ENCODE measurements at places on chromosomes 7 and 10.

GRCh38 chr7:158818325-158819213 lies 10.7 kb downstream of the ESYT2 start:
- DNase-seq = no peak

GRCh38 chr10:58820386-58820785 lies 307.7 kb downstream of the BICC1 start:
- no peak for DNase-seq

DNA sequence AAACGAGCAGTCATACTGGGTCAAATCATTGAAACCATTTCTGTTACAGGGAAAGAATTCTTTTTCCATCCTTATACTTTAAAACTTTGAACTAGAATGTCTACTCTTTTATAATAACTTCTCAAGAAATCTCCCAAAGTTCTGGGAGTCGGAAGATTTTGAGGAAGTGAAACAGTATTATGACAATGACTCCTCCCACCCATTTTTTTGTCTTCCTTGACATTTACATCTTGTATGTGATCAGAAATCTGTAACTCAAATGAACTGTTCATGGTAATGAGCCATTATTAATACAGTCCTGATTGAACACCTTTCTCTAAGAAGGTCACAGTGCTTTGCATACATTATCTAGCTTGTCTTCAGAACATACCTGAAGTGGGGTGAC lies 227.4 kb downstream of the CELF2 start:
- DNase-seq = no peak

GRCh38 chr7:106484562-106484961 lies 176.4 kb downstream of the CCDC71L start:
- DNase-seq = no peak

DNA sequence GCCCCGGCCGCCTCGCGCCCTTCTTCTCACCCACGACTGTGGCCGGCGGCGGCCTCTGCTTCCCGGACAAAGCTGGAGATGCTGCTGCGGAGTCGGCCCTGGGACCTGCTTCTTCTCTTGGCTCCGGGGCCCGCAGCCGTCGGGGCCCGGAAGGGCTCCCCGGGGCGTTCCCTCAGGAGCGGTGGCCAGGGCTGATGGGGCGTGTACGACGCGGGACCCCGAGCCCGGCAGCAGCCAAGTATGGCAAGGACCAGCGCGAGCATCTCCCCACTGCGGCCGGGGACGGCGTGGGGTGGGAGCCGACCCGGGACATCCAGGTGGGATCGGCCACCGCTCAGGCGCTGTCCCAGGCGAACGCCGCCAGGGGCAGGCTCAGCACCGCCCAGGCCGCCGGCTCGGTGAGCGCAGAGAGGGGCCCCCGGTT lies 27.6 kb upstream of the BMS1 start:
- DNase-seq = peak; percentile 1

- DNase-seq = no peak
Measured at GRCh38 chr7:22156205-22156604, 200.7 kb downstream of the RAPGEF5 start.

DNA sequence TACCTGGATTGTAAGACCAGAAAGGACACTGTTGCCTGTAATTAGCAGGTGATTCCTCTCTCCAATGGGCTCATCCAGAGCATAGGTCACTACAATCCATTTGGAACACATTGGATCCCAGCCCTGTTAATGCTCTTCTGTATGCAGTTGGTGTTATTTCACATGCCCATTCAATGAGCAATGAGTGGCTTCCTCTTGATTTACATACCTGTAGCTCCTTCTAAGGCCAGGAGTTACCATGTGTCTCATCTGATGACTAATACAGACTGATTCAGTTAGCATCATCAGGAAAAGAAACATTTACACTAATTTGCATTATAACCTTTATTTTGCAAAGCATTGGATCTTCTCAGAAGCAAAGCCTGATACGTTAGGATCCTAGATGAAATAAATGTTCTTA lies 83.1 kb upstream of the NPVF start:
- DNase-seq = no peak
